ENCODE measurements at places on chromosomes 5 and 9.

DNA sequence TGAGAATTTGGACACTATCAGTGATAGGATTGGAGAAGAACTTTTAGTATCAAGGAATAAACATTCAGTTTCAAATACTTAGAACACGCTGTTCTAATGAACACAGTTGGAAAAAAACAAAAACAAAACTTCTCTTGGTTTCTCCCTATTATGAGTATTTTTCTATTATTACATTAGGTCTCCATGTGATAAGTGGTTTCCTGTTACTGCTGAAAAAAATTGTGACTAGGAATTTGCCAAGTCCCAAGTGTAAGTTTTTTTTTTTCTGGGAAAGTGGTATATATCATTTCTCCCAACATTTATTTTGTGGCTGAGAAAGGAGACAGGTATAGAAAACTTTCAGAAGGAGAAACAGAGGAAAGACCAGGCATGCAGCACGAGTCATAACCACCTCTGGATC is 41.1 kb downstream of the PCSK1 start:
- DNase-seq, result no peak

- DNase-seq, result no peak
Measured at GRCh38 chr5:109784687-109785086, 95.0 kb downstream of the MAN2A1 start.

GRCh38 chr9:76812591-76812990 is 48.4 kb downstream of the PCA3 start:
- no peak for DNase-seq

DNA sequence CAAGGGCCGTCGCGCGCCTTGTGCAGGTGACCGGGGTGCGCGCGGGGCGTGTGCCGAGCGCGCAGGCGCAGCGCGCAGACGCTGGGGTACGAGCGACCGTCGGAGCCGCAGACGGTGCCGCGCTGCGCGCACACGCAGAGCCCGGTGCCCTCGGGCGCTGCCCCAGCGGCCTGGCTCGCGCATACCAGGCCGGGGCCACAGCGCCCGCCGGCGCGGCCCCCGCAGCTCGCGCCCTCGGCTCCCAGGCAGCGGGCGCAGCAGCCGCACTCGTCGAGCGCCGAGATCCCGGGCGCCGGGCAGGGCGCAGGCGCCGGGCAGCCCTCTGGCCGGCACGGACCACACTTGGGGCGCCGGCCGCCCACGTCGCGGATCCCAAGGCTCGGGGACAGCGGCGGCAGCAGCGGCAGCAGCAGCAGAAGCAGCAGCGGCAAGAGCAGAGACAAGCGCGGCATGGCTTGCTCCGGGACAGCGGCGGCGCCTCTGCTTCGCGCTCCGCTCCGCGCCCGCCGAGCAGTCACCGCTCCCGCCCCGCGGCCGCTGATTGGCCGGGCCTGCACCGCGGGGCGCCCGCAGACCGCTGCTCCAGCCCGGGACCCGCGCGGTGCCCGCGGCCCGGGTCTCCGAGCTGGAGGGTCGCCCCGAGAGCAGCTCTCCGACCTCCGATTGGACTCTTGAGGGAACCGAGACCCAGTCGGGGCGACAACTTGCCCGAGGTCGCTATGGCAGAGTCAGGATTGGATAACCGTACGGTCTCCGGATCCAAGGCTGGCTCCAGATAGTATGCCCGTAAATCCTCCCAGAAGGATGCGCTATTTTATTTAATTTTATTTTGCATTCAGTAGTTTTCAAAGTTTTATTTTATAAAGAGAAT is at the start of gene IGFBPL1:
Gene IGFBPL1, minus strand, starts transcription at position 482 of the 871 bp plus-strand sequence. Its CDS starts 30 bp downstream, at position 452.
- DNase-seq, result no peak

DNA sequence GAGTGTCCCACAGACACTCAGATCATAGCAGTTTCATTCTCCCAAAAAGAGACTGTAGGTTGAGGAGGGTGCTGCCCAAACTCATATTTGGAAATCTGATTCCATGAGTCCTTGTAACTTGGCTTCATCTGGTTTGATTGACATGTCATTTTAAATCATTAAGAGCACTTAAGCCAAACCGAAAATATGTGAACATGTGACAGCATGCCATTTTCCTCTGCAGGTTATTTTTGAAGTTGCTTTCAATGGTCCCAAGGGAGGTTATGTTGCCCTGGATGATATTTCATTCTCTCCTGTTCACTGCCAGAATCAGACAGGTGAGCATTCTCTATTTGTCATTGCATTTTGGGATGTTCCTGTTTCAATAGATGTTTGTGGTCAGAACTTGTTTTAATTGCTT is 87.6 kb downstream of the MAMDC2 start:
- no peak for DNase-seq

- no peak for DNase-seq
Measured at GRCh38 chr5:8851101-8851500, 694.8 kb downstream of the SEMA5A start.

DNA sequence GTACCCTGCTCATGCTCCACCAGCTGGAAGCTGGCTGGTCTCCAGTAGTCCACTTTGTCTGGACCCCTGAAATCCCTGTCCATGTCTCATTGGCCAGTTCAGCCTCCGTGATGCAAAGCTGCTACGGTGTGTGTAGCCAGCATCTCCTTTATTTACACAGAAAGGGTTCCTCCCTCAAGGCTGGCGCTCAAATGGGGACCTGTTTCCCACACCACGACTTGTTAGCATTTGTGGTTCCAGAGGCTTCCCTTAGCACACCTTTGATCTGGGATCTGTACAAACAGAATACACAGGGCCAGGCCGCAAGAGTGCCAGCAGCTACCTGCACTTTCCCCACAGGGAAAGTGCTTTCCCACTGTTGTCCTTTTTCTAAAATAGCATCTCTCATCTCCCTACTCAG is 5.7 kb upstream of the SMU1 start:
- DNase-seq, result no peak

GRCh38 chr5:145920542-145921210 is 15.7 kb upstream of the SH3RF2 start:
- no peak for DNase-seq

DNA sequence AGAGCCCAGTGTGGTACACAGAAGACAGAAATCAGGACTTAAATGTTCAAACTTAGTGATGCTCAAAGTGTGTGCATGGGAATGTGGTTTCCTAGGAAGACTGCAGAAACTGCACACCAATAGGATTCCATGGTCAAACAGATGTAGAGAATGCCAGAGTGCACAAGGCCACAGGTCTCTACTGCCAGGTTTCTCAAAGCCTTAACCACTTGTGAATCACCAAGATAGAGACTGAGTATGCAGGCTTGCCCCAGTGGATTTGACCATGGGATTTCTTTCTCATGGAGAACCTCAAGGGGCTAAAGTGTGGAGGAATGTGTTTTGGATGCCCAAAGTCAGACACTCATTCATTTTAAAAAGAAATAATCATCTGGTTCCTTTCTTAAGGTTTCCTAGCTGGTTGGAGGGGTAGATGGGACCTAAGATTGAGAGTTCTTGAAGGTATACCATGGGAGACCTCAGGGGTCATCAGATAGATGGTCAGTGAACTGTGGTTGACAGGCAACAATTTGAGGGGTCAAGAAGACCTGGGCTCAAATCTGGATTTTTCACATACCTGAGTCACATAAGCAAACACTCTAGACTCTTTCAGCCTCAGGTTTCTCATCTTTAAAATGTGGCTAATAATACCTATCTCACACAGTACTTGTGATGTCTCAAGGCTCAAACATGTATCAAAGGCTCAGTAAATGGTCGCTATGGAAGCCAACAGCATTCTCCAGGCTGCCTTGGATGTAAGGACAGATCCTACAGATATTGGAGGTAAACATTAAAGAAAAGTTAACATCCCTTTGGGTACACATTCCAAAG is 81.1 kb downstream of the BOD1 start:
- DNase-seq, result no peak

DNA sequence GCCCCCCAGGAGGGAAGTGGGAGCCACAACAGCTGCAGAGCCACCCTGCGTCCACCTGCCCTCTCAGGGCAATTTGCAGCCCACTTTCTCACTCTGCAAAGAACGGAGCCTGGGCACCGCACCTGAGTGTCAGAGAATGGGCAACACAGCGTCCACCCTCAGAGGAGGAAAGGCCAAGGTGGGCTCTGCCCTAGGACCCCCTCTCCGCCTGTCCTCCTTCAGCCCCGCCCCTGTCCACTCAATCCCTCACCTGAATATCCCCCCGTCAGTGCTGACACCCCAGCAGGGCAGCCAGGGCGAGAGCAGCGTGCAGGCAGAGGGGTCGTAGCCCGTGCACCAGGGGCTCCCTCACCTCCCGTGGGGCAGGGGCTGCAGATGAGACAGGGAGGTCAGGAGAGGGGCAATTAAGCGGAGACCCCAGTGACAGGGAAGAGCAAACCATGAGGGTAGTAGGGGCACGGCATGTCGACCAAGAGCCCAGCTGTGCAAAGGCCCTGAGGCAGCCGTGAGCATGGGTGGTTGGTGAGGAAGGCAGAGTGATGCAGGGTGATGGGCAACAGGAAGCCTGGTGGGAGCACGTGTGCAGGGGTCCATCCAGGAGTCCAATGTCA is 140.3 kb downstream of the OLFM1 start:
- DNase-seq, result no peak

GRCh38 chr9:4160249-4160648 is 139.6 kb downstream of the GLIS3 start:
- DNase-seq, result no peak

- DNase-seq, result no peak
Measured at GRCh38 chr9:124724415-124725067, 46.6 kb downstream of the NR6A1 start.

- no peak for DNase-seq
Measured at GRCh38 chr9:22808876-22809275, 362.3 kb downstream of the DMRTA1 start.

- DNase-seq, result no peak
Measured at GRCh38 chr9:120693700-120694008, 20.6 kb downstream of the MEGF9 start.

- no peak for DNase-seq
Measured at GRCh38 chr9:120637919-120638318, 58.0 kb upstream of the CDK5RAP2 start.

DNA sequence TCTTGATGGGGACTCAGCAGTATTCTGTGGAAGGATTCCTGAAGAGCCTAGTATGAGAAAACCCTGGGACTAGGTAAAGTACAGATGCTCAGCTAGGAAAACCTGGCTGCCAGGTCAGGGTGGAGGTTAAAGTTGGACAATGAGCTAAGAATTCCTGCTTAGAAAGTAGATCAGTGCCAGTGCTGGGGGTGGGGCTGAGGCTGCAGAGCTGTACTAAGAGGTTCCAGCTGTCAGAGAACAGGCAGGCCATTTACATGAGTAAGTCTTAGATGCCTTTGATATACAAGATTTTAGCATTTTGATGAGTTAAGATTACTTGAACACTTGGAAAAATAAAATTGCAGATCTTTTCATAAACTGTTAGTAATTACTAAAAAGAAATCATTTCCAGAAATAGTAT is 332.3 kb upstream of the NUDT12 start:
- peak; percentile 61 for DNase-seq

DNA sequence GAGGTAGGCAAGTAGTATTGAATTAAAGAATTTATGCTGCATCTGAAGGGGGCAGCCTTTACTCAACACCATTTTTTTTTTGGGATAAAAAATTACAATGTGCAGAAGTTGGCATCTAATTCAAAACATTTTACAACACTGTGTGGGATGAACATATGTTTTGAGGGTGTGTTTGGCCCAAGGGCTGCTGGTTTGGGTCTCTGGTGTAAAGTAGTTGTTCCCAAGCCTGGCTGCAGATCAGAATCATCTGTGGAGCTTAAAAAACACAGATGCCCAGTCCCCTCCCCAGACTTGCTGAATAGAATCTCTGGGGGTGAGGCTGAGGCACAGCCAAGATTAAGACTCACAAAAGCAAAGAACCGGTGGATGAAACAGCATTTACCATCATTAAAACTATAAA is 33.0 kb upstream of the PDZD2 start:
- DNase-seq, result no peak

- DNase-seq, result no peak
Measured at GRCh38 chr9:123642291-123643278, 286.6 kb downstream of the CRB2 start.

DNA sequence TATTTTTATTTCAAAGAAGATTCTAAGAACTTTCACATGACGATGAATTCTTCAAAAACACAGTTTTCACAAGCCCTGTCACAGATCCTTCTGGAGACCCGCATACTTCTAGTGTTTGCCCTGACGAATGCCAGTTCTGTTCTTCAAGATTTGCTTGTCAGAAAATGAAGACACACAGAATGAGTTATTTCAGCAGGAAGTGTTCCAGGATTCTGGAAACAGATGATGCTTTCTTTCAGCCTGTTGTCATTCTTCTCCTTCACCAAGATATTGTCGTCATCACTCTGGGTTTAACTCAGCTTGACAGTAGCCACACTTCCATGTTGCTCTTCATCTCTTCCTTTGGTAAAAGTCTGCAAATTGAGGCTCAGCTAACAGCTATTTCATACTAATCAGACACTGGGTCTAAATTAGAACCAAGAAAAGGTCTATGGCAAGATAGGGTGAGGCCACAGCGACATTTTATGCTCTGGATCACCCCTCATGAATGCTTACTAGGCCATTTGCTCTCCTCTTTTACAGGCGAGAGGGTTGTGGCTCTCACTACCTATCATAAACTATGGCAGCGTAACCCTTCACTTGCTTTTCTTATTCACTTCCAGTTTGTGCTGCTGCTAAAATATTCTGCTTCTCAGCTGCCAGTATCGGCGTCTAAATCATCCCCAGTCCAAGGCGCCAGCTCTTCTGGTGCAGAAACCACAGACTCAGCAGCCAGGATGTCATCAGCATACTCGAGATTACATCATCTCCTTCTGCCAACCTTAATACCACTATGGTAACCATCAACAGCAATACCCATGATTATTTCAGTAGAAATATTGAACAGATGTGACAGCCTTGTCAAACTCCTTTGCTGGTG is 159.6 kb upstream of the TBCA start:
- DNase-seq, result peak; percentile 43

- DNase-seq, result no peak
Measured at GRCh38 chr5:145681216-145681615, 153.9 kb downstream of the PRELID2 start.

DNA sequence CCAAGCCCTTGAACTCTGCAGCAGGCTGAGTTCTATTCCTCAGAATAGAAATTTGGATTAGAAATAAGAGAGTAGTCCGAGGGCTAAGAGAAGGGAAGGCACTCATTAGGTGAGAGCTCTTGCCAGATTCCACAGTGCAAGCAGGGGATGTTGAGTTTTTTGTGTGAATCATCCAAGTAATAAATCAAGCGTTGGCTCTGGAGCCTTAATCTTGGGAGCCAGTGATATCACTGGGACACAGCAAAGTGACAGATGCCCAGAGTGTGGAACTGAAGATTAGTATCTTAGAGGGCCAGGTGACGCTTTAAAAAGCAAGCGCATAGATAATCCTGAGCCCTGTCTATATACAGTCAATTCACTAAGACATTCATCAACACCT is 60.3 kb downstream of the FOXD1 start:
- no peak for DNase-seq

- DNase-seq, result no peak
Measured at GRCh38 chr5:1066676-1067075, 45.2 kb downstream of the SLC12A7 start.

- no peak for DNase-seq
Measured at GRCh38 chr5:151509231-151509630, 61.8 kb downstream of the SLC36A1 start.

- DNase-seq, result no peak
Measured at GRCh38 chr9:74935008-74935407, 17.7 kb downstream of the C9orf40 start.
